ENCODE measurements at places on chromosomes 1 and 21.

DNA sequence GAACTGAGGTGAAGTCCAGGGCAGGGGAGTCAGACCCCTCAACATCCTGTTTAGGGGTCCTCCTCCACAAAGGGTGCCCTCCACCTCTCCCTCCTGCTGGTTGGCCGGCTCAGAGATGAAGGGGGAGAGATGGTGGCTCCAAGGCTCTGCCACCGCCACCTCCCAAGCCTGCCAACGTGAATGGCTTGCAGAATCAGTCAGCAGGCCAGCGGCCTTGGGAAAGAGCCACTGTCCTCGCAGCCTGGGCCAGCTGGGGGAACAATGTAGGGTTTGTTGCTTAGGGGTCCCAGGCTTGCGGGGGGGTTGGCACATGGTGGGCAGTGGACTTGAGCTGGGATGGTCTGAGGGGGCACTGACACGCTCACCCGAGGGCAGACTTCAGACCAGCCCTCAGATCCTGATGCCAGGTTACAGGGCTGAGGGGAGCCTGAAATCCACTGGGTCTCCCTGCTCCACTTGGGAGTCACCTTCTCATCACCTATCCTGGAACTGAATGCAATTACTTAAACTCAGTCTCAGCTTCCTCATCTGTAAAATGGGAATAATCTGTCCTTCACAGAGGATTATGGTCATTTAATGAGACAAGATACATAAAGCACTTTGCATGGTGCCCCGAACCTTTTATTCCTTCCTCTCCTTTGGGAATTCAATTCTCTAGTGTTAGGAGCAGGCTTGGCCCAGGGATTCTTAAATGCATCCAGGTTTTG lies 8.3 kb downstream of the GPR37L1 start:
- DNase-seq: no peak

DNA sequence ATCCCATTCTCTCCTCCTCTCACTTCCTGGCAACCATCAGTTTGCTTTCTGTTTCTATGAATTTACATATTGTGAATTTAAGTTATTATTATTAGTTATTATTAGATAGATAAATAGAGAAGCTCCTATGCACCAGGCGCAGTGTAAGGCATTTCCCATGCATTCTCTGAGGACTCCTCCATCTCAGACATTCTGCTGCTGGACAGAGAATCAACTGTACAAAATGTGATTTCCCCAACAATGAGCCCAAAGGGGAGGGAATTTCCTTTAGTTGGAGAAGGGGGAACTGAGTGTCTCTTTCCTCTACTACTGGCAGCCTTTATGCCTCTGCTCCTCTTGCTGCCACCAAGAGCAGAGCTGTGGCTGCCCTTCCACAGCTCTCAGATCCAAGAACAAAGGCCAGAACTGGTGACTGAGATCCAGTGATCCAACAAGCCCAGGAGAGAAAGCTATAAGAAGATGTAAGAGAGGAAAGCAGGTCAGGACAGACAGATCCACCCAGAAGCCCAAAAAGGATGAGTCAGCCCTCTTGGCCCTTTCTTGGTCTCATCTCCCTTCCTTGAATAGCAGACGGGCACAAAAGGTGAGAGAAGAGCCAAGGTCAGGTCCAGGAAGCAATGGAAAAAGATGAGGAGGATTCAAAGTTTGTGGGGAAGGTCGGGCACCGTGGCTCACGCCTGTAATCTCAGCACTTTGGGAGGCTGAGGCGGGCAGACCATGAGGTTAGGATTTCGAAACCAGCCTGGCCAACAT lies 3.5 kb upstream of the IVL start:
- no peak for DNase-seq

- peak; percentile 46 for DNase-seq
Measured at GRCh38 chr1:151978922-151979321, 14.7 kb downstream of the S100A10 start.

- peak; percentile 66 for DNase-seq
Measured at GRCh38 chr1:203915811-203916210, 54.4 kb downstream of the SNRPE start.

GRCh38 chr1:181104790-181105133 lies 16.3 kb downstream of the IER5 start:
- peak; percentile 43 for DNase-seq

GRCh38 chr1:44810101-44810761 lies 1.9 kb downstream of the BTBD19 start:
- peak; percentile 42 for DNase-seq

GRCh38 chr1:214295934-214296333 lies 15.0 kb downstream of the SMYD2 start:
- no peak for DNase-seq

GRCh38 chr1:186985889-186986491 lies 157.2 kb downstream of the PLA2G4A start:
- DNase-seq: peak; percentile 70

DNA sequence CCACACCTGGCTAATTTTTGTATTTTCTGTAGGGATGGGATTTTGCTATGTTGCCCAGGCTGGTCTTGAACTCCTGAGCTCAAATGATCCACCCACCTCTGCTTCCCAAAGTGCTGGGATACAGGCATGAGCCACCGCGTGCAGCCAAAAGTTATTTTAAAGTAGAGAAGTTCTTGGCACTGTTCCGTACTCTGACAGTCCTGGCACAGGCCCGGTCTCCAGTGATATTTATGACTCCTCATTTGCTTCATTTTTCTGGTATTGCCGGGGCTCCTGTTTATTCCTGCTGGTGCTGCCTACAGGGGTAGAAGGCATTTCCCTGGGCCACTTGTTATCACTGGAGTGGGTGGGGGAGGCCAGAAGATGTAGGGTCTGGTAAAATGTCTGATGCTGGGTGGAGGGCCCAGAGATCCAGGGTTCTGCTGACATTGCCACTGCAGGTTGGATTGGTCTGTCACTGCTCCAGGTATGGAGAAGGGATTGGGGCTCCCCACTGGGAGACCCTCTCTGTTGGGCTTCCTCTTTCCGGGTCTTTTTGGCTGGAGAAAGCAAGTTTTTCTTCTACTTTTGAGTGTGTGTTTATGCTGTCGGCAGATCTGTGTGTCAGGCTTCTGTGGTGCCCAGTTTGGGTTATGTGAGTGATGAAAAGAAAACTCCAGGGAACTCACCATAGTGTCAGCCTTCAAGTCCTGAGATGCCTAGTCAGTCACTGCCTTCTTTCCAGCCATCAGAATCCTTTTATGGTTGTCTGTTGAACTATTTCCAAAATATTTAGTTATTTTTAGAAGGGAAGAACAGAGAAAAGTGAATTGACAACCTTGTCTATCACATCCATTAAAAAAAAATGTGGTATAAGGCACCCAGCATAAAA lies 4.5 kb downstream of the MROH7 start:
- no peak for DNase-seq

DNA sequence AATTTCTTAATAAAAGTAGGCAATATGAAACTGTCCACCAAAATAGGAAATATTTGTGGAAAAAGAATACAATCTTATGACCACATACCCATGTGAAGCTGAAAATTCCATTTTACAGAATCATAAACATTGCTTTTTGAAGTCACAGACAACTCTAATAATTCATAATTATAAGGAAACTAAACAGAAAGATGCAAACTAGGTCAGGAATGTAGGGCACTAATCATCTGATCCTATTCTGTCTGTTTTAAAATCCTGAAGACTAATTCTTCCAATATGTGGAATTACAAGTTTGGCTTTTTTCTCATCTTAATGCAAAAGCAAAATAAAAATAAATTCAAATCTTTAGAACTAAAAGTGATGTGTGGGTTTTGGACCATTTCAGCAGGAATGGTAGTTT lies 528.6 kb downstream of the LTN1 start:
- no peak for DNase-seq

- DNase-seq: no peak
Measured at GRCh38 chr1:94039871-94040569, 80.9 kb downstream of the ABCA4 start.

- no peak for DNase-seq
Measured at GRCh38 chr1:112702067-112702395, 4.9 kb downstream of the RHOC start.

DNA sequence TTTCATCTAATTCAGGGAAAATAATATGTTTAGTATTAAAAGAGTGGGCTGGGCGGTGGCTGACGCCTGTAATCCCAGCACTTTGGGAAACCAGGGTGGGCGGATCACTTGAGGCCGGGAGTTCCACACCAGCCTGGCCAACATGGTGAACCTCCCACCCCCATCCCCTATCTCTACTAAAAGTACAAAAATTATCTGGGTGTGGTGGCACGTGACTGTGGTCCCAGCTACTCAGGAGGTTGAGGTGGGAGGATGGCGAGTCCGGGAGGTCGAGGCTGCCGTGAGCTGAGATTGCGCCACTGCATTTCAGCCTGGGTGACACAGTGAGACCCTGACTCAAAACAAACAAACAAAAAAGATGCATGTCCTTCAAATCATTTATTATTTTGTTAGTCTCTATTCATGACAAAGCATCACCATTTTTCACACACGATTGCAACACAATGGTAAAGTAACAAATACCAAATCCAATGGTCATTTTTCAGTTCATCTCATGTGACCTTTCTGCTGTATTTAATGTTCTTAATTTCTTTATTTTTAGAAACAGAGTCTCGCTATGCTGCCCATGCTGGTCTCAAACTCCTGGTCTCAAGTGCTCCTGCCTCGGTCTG lies 1.0 kb downstream of the MSH4 start:
- peak; percentile 28 for DNase-seq

GRCh38 chr1:219507437-219507836 lies 105.5 kb downstream of the ZC3H11B start:
- DNase-seq: no peak

GRCh38 chr1:191320062-191320461 lies 838.2 kb upstream of the RGS18 start:
- no peak for DNase-seq

- DNase-seq: no peak
Measured at GRCh38 chr1:71031426-71031825, 16.2 kb downstream of the PTGER3 start.

DNA sequence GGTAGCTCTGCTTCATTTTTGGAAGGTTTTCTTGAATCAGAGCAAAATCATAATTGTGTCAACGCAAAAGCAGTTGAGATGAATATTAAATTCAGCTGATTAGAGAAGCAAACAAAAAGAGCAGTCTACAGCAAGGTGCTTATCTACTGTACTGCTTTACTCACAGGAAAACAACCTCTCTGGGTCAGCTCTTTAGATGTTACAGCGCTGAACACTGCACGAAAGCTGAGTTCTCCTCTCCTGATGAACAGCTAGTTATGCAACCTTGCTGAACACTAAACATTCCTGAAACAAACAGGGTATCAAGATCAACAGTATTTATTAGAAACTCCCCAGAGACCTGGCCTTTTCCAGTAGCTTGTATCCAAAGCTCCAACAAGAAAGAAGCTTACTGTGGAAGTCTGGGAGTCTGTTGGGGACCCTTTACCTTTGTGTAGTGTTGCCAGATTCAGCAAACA lies 41.3 kb downstream of the TBCE start:
- peak; percentile 71 for DNase-seq

DNA sequence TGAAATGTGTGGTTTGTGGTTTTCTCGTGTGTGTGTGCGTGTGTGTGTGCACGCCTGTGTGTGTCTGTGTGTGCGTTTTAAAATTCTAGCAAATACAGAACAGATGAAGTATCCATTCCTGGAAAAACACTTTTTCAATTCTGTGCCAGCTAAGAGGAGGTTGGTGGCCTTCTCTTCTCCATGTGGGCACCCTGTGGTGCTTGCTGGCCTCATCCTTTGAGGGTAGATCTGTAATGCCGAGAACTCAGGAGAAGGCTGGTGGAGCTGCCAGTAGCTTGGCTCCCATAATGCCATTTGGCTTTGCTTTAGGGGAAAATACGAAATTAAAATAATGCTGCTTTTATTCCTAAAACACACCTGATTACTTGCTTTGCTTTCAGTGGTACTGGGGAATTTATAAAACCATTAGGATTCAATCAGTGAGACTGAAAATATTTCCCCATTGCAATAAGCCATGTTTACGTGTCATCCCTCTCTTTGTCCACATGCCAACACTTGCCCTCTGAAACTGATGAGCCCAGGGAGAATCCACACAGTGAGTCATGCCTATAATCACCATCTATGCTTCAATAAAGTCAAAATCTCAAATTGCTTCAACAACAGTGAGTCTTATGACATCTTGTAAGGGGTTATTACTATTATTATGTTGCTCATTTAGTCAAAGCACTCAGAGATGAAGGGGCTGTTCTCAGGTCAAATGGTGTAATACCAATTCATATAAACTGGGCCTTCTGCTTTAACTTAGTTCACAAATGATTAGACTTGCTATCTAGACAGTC lies 39.2 kb downstream of the ABCA4 start:
- DNase-seq: peak; percentile 92

DNA sequence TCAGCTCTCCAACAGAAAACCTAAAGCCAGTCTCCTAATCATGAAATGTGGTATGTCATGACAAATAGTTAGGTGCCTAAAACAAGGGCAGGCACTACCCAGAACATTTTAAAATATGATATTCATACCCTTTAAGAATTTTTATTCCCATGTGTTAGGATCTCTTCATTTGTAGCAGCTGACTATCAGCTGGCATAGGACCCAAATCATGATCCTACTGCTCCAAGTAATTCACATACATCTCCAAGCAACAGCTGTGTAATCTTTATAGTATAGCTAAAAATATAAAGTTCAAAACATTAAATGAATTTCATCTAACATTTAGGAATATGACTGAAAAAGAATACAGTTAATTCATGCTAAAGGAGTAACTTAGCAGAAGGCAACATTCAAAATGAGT lies 57.5 kb downstream of the ENAH start:
- DNase-seq: no peak

DNA sequence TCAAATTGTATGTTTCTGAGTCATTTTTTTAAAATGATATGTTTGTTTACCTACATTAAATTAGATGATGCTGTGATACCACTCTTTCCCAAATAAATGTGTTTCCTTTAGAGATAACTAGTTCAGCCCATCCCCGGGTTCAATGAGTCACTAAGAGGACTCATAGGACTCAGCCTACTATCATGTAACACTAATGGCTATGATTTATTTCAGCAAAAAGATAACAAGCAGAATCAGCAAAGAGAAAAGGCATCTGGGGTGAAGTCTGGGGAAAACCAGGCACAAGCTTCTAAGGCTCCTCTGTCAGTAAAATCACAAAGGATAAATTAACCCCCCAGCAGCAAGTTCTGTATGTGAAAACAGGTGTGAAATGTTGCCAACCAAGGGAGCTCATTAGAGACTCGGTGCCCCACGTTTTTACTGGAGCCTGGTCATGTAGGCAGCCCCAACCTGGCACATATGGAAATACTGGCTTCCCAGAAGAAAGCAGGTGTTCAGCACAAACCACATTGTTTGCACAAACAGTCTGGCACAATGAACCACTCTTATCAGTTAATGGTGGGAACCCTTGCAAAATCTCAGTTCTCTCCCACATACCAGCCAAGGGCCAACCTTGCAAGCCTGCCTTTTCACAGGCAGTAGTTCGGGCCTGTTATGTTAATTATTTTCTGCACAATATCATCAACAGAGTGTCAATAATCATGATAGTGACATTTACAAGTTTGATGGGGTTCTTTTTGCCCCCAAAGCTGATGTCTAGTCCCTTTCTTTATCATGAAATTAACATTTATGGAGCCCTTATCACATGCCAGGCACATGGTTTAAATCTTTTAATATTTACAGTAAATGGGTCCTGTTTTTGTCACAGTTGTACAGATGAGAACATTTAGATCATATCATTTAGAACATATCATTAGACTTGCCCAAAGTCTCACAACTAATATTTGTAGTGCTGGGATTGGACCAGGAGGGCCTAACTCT lies 23.1 kb upstream of the CNN3 start:
- peak; percentile 68 for DNase-seq

Data from iris pigment epithelial cell (primary cell).